ENCODE measurements at places on chromosomes 2 and 18.

DNA sequence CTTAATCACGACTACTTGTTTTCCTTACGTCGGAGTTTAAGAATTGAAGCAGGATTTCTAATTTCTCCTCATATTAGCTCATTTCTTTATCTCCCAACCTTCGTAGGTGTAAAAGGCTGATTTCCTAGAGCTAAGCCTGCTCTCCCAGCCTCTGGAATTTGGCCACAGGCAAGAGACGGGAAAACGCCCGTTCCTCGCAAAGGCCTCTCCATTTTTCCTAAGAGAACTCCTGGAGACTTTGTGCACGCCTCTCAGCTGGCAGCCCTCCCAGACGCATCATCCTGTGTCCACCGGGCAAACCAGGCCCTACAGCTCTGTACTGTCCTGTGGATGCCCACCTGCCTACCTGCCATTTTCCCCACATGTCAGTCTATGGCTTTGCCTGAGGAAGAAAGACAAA lies 106.3 kb downstream of the FTCDNL1 start:
- no peak for DNase-seq

DNA sequence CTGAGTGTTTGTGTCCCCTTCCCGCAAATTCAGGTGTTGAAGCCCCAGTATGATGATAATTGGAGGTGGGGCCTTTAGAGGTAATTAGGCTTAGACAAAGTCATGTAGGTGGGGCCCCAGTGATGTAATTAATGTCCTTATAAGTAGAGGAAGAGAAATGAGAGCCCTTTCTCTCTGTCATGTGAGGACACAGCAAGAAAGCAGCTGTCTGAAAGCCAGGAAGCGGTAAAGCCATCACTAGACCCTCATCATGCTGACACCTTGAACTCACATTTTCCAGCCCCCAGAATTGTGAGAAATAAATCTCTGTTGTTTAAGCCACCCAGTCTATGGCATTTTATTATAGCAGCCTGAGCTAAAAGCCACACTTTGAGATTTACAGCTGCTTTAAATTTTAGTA lies 1580.0 kb downstream of the LRP1B start:
- no peak for DNase-seq

- DNase-seq: no peak
These were observed 632 bp upstream of the ACVR1 start for GRCh38 chr2:157876786-157877138.

- DNase-seq: no peak
These were observed 38.9 kb downstream of the ZNF385B start for GRCh38 chr2:179822540-179822939.

GRCh38 chr18:75533950-75534349 lies 106.4 kb upstream of the SMIM21 start:
- no peak for DNase-seq

GRCh38 chr18:3354506-3354905 lies 92.6 kb downstream of the MYL12B start:
- DNase-seq: no peak

Measured in stimulated activated CD4-positive, alpha-beta T cell treated with anti-CD3 and anti-CD28 coated beads, Interleukin-15, amount 100 ng/mL, for 1 hour (primary cell).